ENCODE measurements at places on chromosomes 6 and 20.

- peak; percentile 44 for DNase-seq
Measured at GRCh38 chr6:4574007-4574406, 202.2 kb upstream of the CDYL start.

DNA sequence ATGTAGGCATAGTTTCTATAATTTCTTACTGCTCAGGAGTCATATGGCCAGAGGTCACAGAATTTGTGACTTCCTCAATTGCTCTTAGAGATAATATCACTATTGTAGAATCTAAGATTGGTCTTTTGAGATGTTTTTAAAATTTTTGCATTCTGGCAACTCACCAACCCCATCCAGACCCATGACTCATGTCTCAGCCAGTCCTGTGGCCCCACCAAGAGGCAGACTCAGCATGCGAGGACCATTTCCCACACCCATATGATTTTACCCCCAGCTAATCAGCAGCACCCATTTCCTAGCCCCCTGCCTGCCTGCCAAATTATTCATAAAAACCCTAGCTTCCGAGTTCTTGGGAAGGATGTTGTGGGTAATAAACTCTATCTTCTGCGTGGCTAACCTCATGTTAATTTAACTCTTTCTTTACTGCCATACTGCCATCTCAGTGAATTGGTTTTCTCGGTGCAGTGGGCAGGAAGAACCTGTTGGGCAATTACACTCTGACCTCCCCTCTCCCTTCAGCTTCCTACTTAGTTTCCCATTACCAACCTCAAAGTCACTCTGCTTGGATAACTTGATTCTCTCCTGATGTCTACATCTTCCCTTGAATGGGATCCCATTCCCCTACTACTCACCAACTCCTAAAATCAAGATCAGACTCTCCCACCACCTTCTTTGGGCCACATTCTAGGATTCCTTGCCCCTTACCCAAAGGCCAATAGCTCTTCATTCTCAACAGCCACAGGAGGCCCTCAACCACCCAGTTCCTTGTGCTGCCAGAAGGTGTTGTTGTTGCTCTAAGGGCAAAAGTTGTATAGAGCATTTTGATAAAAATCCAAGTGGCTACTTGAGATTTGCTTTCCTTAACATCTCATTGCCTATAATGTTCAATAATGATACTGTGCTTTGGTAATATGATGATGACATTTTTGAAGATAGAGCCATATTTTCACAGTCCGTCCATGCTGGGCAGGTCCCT is 16.2 kb upstream of the IYD start:
- DNase-seq, result peak; percentile 37

DNA sequence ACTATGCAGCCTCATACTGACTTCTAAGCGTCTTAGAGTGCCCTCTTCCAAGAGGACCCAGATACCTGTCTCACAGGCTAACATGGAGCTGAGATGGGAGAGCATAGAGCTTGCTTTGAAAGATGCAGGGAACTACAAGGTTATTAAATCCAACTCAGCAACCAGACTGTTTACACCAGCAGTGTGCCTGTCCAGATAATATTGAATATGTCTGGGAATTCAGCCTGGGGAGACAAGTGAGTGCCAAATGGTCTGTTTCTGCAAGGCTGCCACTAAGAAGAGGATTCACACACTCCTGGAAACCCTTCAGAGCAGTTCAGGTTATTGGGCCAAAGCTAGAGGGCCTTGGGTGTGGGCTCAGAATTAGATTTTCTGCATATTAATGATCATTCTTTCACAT is 547.8 kb downstream of the PTPRT start:
- DNase-seq, result no peak

DNA sequence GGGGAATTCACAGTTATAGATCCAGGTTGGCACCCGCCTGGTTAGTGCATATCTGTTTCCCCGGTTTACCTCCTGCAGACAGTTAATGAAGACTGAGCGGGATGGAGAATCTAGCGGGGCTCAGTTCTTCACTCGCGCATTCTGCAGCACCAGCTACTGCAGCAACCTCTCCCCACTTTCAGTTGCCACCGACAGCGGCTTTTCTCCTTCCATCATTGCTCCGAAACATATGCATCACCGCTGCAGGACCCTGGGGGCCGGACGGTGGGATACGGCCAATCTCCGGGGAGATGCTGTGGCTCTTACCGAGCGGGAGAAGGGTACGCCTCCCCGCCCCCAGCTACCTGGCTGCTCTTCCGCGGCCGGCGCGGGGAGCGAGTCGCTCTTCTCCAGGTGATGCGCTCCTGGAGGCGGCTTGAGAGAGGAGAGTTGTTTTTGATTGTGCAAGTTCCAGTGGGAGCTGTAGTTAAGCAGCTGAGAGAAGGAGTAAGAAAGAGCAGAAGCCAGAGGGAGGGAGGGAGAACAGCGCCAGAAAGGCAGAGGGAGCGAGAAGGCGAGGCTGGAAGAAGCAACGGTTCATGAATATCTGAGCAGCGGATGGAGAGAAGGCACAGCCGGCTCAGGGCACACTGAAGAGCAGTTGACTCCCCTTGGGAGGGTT is at the start of gene SGK1:
Gene SGK1 (minus strand): TSS at position 642 of the 661 bp plus-strand sequence. CDS start 652 bp downstream, outside the sequence.
- peak; percentile 23 for DNase-seq

- DNase-seq, result no peak
Measured at GRCh38 chr6:13709689-13710551, 1.7 kb downstream of the RANBP9 start.

DNA sequence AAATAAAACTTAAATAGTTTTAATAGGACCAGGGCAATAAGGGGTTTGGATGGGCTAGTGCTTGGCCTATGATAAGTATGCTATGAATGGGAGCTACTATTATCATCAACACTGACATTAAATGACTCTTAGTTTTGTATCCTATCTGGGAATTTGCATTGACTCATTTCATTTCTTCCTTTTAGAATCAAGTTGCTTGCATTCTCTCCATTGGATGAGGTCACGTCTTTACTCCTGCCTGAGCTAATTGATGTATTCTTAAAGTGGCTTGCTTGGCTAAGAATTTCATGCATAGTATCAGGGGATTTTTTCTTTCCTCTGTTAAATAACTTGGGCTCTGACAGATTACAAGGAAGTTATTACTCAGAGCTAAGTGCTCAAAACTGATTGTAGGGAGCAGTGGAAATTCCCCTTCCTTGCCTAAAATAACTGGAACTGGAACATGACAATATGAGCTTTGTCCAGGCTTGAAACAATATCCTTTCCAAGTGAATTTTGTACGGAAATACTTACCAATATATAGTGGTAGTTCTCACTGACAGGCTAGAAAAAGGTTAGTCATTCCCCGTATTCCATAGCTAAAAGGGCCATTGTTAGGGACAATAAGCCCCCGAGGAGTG is 169.9 kb downstream of the BCAS1 start:
- DNase-seq, result no peak

GRCh38 chr6:162962093-162962492 is 234.3 kb downstream of the PACRG start:
- no peak for DNase-seq

DNA sequence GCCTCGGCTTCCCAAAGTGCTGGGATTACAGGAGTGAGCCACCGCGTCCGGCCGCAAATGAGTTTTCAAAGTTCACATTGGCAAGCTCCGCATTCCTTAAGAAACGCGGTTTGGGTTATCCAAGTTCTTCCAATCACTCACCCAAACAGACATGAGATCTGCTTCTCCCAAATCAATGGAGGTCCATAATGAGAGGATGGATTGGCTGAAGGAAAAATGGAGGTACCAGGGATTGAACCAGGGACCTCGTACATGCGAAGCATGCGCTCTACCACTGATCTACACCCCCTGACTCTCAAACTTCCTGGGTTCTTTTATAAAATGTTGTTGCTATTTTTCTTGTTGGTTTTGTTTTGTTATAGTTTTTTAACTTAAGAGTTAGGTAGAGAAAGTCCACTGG is 170.0 kb downstream of the GPX5 start:
- no peak for DNase-seq

Data from astrocyte of the cerebellum (primary cell).